Astrocyte (in vitro differentiated cells and primary cell): ENCODE measurements at places on chromosomes 7 and 10. TPM values are rescaled to one million over a fixed set of nuclear protein-coding genes. Genes with fewer than 3 reads are reported as not detected.

DNA sequence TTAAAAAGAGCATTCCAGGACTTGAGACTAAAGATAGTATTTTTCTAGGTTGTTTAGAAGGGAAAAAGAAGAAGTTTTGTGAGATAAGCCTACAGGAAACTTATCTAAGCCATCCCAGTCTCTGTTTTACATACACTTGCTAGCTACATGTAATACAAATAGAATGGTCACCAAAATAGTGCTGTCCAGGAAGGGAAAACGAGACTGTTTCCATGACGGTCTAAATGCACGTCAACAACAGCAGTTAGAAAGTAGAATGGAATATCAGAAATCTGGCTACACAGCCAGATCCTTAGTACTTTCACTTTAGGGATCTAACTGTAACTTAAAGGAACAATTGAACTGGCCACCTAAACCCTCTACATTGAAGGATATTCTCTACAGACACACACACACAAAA, 117.6 kb downstream of the TSPAN12 start:
- H3K36me3 ChIP-seq, result no peaks in the 10 kb centered on the region
- H3K27me3 ChIP-seq, result no peaks in the 10 kb centered on the region
- peak; percentile 41 for DNase-seq
- H3K4me3 ChIP-seq, result peak overlapping the region; percentile 47

DNA sequence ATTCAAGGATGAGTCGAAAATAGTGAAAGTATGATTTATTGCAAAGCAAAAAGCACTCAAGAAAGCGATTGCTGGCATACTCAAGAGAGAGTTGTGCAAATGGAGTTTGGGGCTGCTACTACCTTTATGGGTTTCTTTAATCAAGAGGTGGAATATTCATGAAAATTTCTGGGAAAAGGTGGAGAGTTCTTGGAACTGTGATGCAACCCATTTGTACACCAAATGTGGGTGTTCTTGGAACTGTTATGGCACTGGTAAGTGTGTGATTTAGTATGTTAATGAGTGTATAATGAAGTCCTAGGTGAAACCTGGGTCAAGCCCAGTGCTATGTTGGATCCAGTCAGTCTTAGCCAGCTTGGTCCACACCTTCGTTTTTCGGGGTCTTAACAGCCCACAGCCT, 3.4 kb upstream of the VOPP1 start:
- H3K27ac ChIP-seq, result no peak overlapping the region
- no peaks in the 10 kb centered on the region for H3K27me3 ChIP-seq
- H3K4me3 ChIP-seq, result no peak overlapping the region
- H3K36me3 ChIP-seq, result no peaks in the 10 kb centered on the region

DNA sequence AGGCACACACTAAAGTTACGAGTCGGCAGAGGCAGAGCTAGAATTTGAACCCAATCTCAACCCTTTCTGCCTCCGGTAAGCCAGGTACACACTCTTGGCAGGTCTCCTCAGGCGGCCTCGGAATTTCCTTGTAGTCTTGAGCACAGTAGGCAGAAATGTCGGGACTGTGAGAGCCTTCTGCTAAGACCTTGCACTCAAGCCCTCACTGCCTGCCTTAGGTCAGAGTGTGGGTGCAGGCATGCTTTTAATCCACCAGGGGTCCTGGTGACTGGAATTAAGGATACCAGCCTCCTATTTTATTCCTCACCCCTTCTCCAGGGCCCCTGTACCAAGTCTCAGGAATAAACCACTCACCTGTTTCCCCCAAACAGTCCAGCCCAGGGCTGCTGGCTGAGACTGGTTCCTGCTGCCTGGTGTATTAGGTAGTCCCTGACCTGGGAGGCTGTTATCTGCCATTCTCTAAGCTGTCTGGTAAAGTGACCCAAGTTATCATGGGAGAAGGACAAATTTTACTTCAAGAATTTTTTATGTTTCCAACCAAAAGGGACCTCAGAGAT, 855 bp downstream of the ATP6V1F start:
- peaks cover 5% of the 10 kb centered on the region for H3K4me1 ChIP-seq
- peaks cover 4% of the 10 kb centered on the region for H3K36me3 ChIP-seq
- H3K27ac ChIP-seq, result peak overlapping the region; percentile 82
- H3K27me3 ChIP-seq, result peaks cover under 1% of the 10 kb centered on the region
- peak overlapping the region; percentile 83 for H3K4me3 ChIP-seq

NOC3L gene
- total RNA-seq, result 20.2 and 21.6 TPM in 2 replicates

SLC13A1 gene
- not detected in 2 replicates for total RNA-seq

- H3K27ac ChIP-seq, result no peak overlapping the region
- DNase-seq, result no peak
- no peaks in the 10 kb centered on the region for H3K27me3 ChIP-seq
- H3K4me1 ChIP-seq, result no peaks in the 10 kb centered on the region
- no peaks in the 10 kb centered on the region for H3K36me3 ChIP-seq
Observed at GRCh38 chr7:121180436-121181063, 148.2 kb upstream of the WNT16 start.

DNA sequence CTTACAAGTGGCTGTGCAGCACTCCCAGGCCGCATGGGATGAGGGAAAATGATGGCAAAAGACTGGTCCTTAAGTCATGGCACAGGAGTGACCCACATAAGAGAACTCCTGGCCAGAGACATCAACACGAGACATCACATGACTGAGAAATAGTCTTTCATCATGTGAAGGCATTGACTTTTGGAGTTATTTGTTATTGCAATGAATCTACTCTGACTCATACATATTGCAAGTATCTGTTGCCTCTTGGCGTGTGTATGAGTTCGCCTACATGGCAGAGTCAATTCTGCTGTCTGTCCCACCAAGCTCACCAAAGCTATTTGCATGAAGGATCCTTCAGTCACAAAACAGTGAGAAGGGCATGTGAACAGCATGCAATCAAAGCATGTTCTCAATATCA, 59.7 kb upstream of the HABP2 start:
- DNase-seq, result no peak
- no peaks in the 10 kb centered on the region for H3K4me1 ChIP-seq
- peaks cover 5% of the 10 kb centered on the region for H3K27me3 ChIP-seq
- H3K36me3 ChIP-seq, result no peaks in the 10 kb centered on the region
- H3K27ac ChIP-seq, result no peak overlapping the region

DNA sequence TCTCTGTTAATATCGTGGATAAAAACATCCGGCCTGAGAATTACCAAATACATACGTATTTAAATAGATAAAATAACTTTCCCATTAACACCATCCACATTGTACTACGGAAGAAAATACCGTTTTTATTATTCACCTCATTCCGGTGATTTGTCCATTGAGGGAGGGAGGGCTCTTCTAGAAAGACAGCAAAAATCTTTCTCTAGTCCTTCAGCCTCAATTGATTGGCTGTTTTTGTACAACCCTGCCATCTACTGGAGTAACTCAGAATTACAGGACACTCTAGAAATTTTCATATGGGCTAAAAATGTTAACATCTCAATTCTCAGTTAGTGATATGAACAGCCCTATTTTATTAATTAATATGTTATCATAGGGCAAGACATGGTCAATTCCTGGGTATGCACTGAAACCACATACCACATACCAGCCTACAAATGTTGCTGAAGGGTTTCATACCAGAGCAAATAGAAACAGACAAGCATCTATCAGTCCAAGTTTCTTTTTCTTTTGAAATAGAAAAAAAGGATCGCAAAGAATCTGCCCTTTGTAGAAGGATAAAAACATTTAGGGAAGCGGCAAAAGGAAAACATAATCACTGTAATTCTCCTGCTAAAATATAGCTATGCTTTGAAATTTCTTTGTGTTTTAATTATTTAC, 55.8 kb upstream of the CDCA7L start:
- H3K4me3 ChIP-seq, result peak overlapping the region; percentile 7
- DNase-seq, result peak; percentile 80
- H3K27me3 ChIP-seq, result peaks cover 6% of the 10 kb centered on the region
- H3K36me3 ChIP-seq, result no peaks in the 10 kb centered on the region
- no peaks in the 10 kb centered on the region for H3K4me1 ChIP-seq
- no peak overlapping the region for H3K27ac ChIP-seq

PRLHR gene
- not detected in 2 replicates for total RNA-seq

SUN3 gene
- not detected in 2 replicates for total RNA-seq

STRIP2 gene
- total RNA-seq, result 0.94 and 1.3 TPM in 2 replicates

DNA sequence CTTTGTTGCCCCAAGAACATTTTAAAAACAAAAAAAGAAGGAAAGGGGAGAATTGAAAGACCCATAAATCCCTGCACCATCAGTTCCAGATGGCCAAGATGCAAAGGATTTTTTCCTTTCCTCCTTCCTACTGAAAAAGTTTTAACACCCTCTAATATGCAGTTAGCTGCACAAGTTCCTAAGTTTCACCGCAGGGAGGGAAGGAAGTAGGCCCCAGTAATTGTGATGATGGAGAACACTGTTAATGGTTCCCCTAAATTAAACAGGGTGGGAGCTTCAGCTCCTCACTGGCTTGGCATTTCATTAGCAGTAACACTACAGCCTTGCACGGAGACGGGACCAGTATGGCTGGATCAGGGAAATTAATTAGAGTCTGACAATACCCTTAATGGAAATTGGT, 63.7 kb upstream of the PPIF start:
- DNase-seq, result no peak
- no peak overlapping the region for H3K4me3 ChIP-seq
- no peaks in the 10 kb centered on the region for H3K27me3 ChIP-seq
- peaks cover 15% of the 10 kb centered on the region for H3K36me3 ChIP-seq

DNA sequence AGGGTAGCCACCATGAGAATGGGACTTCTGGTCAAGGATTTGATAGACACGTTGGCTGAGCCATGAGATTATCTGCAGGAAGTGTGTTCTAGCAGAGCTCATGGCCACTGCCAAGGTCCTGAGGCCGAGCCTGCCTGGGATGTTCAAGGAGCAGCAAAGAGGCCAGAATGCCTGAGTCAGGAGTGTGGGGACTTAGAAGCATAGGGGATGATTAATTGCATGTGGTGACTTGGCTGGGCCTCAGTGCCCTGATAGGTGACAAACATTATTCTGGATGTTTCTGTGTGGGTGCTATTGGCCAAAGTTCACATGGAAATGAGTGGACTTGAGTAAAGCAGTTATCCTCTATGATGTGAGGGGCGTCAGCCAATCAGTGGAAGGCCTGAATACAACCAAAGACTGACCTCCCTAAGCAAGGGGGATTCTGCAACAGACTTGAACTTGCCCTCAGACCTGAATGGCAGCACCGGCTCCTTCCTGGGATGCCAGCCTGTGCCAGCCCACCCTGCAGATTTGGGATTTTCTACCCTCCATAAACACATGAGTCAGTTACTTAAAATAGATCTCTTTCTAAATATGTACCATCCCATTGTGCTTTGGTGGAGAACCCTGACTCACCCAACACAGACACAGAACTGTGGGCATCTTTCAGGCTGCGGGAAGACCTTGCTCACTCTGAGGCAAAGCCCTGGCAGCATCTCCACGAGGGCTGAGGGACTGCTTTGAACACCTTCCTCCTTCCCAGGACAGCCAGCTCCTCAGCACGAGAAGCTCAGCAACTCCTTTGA, 363.9 kb upstream of the MGMT start:
- no peaks in the 10 kb centered on the region for H3K36me3 ChIP-seq
- no peak for DNase-seq
- no peak overlapping the region for H3K4me3 ChIP-seq

ATXN7L1 gene
- total RNA-seq, result 7.1 and 7.6 TPM in 2 replicates

- H3K27ac ChIP-seq, result no peak overlapping the region
- H3K4me3 ChIP-seq, result no peak overlapping the region
- peak; percentile 74 for DNase-seq
- peaks cover 8% of the 10 kb centered on the region for H3K4me1 ChIP-seq
- H3K27me3 ChIP-seq, result no peaks in the 10 kb centered on the region
Observed at GRCh38 chr7:45033261-45033930, 33.4 kb downstream of the CCM2 start.

GRCh38 chr7:152579070-152579469, 96.9 kb downstream of the XRCC2 start:
- no peak overlapping the region for H3K4me3 ChIP-seq
- H3K36me3 ChIP-seq, result no peaks in the 10 kb centered on the region
- no peak for DNase-seq
- no peaks in the 10 kb centered on the region for H3K27me3 ChIP-seq

TUBB8 gene
- total RNA-seq, result not detected in 2 replicates

DNA sequence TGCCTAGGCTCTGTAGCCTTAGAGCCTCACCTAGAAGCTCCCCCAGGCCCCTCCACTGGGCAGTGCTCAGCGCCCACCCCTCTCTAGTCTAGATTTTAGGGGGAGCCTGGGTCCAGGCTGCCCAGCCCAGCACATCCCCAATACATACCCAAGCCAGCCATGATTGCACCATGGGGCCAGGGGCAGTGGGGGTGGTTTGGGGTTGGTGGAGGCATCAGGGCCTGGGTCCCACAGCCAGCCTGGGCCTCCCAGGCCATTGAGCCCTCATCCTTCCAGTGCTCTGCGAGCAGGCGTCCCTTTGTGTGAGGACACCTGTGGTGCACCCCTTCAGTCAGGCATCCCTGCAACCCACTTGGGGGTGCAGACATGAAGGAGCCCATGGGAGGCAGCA, 76.9 kb upstream of the RET start:
- no peak for DNase-seq
- no peaks in the 10 kb centered on the region for H3K36me3 ChIP-seq
- no peaks in the 10 kb centered on the region for H3K27me3 ChIP-seq
- H3K4me1 ChIP-seq, result no peaks in the 10 kb centered on the region
- no peak overlapping the region for H3K4me3 ChIP-seq
- H3K27ac ChIP-seq, result no peak overlapping the region

DNA sequence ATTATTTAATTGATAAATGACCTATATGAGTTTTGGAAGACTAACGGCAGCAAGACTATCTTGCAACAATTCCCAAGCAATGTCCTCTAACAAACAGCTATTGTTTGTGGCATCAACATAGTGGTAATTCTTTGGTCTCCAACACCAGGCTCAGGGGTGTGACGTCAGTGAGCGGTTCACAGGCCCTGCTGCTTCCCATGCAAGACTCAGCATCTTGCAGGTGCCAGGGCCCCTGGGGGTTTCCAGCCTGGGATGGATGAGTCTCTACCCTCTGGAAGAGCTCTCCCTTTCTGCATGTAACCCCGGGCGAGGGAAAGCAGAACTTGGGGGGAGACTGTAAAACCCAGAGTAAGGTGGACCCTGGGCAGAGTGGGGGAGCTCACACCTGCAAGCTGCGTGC, 164.7 kb downstream of the ACTR3B start:
- H3K4me1 ChIP-seq, result no peaks in the 10 kb centered on the region
- H3K27ac ChIP-seq, result no peak overlapping the region
- no peak overlapping the region for H3K4me3 ChIP-seq
- no peaks in the 10 kb centered on the region for H3K27me3 ChIP-seq
- DNase-seq, result no peak

DNA sequence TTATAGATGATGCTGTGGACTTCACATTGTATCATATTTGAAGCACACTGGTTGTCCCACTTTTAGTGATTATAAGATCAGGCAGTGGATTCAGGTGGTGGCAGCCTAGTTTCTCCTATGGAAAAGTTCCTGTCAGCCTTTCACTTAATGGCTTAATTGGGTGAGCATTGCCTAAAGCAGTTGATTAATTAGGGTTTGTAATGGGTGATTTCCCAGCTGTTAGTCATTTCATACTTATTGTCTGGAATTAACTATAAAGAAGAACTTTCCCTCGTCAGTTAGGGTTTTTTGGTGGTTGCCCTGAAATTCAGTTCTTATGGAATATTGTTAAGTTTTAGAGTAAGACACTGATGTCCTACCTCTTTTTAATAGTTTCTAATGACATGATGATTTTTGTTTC, 78.8 kb downstream of the SLC25A40 start:
- DNase-seq, result no peak
- no peaks in the 10 kb centered on the region for H3K4me1 ChIP-seq
- no peaks in the 10 kb centered on the region for H3K27me3 ChIP-seq
- no peak overlapping the region for H3K27ac ChIP-seq
- no peaks in the 10 kb centered on the region for H3K36me3 ChIP-seq
